Activated CD4-positive, alpha-beta memory T cell treated with anti-CD3 and anti-CD28 coated beads, Interleukin-2, amount 10 ng/mL, durations not matched to agents 7 days and 5 days (primary cell): ENCODE measurements at places on chromosomes 16 and 17.

DNA sequence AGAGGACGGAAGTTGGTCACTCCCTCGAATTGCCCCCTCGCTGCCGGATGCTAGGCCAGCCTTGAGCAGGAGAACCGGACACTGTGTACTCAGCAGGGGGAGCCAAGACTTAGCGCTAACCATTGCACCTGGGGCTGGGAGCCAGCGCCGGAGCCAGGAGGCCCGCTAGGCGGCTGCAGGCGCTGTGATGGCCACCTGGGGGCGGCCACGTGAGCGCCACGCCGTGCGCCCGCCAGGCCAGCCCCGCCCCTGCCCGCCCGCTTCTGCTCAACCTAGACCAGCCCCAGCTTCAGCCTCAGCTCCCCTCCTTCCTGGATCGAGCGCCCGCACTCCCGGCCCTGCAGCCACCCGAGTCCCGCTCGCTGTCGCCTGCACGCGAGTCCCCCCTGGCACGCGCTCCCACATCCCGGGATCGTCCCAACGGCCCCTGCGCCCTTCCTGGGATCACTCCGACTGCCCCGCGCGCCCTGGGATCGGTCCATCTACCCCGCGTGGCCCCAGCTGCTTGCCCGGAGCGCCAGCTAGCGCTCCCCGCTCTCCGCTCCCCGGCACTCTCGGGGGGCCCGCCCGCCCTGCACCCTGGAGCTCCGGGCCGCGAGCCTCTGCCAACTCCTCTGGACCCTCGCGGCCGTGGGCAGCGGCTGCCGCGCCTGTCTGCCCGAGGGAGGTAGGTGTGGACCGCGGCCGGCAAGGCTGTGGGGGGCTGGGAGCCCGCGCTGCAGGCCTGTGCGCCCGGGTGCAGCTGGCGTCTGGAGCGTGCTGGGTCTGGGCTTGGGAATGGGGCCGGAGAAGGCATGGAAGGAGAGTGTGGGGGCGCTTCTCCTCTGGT is at the start of gene EEF2K:
EEF2K (plus strand) TSS at position 266 of the 829 bp plus-strand sequence. CDS start 19,452 bp downstream, outside the sequence.
- peak; percentile 89 for DNase-seq

- no peak for DNase-seq
Measured at GRCh38 chr16:49280105-49280741, 1.4 kb downstream of the CBLN1 start.

- DNase-seq = no peak
Measured at GRCh38 chr17:67353929-67354574, 12.3 kb downstream of the PSMD12 start.

GRCh38 chr16:87322833-87323726 is 5.9 kb upstream of the C16orf95 start:
- DNase-seq = no peak

DNA sequence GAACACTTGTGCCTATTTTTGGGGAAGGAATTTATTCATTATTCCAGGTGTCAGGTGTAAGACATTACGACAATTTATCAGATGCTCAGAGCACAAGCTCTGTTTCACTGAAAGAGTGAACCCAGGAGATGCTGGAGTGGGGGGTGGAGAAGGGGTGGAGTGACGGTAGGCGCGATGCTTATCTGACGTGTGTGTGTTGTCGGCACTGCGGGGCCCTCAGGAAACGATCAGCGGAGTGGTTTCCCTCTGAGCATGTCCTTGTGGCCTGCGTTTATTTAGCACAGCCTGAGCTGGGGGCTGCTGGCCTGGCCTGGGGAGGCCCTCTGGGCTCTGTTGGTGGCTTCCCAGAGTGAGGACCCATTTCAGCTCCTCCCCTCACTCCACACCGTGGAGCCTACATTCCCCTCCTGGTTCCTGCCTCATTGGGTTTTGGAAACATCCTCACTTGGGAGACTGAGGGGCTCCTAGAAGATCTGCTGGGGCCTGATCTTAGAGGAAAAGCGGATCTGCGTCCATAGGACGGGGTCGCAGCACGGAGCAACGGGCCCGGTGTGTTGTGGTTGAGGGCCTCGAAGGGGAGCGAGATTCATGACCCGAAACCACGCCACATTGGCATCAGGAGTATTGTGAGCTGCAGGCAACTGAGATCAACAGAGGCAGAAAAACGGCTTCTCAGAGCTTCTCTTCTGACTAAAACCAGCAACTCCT is 19.0 kb upstream of the GNG13 start:
- peak; percentile 60 for DNase-seq

DNA sequence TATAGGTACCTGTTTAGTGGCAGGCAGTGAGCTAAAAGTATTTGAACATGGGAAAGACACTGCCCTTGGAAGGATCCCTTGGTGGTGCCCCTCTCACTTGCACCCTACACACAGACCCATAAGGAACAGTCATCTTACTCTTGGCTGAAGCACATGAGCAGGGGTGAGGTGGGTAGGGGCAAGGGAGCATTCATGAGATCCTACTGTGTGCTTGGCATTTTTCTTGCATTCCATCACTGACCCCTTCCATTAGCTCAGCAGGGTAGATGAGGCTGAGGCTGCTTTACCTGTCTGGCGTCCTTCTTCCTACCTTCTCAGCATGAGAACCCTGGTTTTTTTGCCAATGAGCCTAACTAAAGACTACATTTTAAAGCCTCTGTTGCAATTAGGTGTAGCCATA is 48.3 kb downstream of the CCT6B start:
- DNase-seq = no peak

DNA sequence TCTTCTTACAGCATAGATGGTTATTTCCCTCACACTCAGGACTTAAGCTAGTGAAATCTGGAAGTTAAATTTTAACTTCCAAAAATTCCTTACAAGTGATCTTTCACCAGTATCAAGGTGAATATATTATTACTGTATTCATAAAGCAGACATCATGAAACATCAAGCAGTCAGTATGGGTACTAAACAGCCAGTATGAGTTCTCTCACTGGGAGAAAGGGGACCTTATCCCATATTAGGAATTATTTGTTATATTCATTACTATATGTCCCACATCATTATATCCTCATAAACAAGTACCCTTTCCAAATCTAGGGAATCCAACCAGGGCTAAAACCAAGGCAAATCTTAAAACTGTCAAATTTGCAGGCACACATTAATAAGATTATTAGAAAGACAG is 15.3 kb downstream of the NUFIP2 start:
- DNase-seq = no peak

DNA sequence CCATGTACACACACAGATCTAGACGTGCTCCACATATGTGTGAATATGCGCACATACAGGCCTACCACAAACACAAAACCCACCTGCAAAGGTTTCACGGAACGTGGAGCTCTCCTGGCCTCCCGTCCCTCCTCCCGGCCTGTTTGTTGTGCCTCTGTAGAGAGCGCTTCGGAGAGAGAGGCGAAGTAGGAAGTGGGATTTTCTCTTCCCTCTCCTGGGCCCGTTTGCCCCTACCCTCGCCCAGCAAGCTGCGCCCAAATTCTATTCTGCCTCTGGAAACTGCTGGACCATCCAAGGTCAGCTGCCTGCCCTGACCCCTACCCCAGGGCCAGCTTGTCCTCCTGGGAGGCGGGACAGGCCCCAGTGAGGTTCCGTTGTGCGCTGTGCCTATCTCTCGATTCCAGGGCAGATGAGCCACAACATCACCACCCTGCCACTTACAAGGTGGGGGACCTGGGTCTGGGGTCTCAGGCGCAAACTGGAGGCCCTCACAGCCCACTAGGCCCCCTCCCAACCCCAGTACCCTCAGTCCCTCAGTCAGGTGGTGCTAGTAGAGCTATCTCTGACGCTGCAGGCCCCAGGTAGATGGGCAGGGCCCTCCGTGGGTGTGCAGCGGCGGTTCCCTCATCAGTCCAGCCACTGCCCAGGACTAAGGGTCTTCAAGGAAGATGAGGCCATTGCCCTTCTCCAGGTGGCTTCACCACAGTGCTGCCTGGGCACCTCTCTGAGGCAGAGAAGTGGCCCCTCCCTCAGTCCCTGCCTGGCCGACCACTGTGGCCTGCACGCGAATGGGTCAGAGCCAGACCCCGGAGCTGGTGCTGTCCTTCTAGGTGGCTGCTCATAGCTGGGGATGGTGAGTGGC is 54.2 kb downstream of the BEAN1 start:
- no peak for DNase-seq

DNA sequence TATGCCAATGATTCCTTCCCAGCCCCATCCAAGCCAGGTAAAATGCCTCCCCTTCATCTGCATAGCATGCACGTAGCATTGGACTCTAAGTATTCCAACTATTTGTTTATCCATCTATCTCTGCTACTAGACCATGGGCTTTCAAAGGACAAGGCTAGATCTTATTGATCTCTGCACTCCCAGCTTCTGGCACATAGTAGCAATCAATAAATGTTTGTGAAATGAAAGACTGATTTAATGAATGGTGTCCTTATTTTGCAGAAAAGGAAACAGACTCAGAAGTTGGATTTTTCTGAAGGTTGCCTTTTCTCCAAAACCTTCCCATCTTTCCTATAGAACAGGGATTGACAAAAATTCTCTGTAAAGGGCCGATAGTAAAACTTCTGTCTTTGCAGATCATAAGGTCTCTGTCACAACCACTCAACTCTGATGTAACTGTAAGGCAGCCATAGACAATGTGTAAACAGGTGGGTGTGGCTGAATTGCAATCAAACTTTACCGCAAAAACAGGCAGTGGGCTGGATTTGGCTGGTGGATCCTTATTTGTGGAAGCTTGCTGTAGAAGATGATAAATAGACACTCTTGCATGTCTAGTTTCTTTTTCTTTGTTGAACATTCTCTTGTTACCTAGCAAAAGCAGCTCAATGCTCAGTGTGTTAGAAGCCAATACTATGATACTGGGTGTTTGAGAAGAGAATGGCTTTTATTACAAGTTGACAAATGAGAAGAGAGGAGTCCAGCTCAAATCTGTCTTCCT is 7.6 kb upstream of the CMTR2 start:
- no peak for DNase-seq

GRCh38 chr16:13883881-13884280 is 36.1 kb upstream of the ERCC4 start:
- no peak for DNase-seq

DNA sequence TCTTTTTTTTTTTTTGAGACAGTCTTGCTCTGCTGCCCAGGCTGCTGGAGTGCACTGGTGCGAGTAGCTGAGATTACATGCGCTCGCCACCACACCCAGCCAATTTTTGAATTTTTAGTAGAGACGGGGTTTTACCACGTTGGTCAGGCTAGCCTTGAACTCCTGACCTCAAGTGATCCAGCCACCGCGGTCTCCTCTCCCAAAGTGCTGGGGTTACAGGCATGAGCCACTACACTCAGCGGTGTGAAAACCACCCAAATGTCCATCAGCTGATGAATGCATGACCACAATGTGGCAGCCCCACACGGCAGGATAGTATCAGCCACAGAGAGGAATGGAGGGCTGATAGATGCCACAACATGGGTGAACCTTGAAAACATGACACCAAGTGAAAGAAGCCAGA is 2.1 kb downstream of the P2RX5 start:
- peak; percentile 70 for DNase-seq

GRCh38 chr16:79899316-79899715 is 298.8 kb upstream of the MAF start:
- DNase-seq = no peak
